ENCODE measurements at places on chromosomes 2 and 18.
A peak's percentile ranks its signal among the peaks of the same experiment; 100 is the strongest.

- DNase-seq: no peak
Measured at GRCh38 chr2:218130822-218131221, 5.0 kb downstream of the CXCR2 start.

- DNase-seq: no peak
Measured at GRCh38 chr2:191922736-191923651, 76.1 kb upstream of the CAVIN2 start.

DNA sequence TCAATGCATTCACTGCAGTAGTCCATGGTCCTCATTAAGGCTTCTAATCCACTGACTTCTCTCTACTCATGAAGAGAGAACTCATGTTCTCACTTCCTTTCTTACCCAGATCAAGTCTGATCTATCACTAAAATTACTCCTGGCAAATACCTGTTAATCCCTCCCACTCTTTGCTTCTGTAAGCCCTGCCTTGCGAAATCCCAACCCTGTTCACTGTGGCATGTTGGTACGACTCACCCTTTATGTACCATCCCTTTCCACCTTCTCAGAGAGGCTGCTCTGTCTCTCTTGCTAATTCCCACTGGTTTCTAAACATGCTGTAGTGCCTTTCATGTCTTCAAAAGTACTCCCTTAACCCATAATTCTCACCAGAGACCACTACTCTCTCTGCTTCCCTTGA, 272.2 kb upstream of the ACVR2A start:
- no peak for DNase-seq

DNA sequence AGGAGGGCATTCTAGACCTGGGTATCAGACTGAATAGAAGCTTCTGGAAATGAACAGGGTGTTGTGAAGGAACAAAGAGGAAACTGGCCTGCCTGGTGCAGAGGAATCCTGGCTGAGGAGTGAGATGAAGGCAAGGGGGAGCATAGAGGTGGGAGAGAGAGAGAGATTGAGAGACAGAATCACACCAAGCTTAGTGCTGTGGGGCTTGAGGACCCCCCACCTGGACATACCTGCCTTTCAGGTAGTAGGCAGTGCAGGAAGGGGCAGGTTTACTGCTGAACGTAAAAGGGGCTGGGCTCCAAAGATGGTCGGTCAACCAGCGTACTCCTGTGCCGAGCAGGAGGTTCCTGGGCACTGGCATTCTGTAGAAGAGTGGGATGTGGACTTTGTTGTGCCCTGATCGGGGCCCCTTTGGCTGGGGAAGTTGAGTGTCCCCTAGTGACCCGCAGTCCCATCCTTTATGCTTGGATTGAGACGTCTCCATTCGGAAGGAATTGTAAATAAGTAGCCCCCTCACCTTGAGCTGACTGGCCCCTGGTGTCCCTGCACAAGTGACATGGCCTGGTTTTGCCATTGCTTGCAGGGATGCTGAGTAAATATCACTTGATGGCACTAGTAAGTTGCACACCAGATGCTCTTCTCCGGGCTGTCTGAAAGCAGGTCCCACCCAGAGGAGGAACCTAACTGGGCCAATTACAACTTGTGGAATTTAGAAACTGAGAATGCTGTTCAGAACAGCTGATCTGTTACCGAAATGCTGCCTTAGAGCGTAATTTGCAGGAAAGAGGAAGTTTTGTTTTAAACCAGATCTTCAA, 1.4 kb downstream of the UBE2F start:
- DNase-seq: peak; percentile 52

DNA sequence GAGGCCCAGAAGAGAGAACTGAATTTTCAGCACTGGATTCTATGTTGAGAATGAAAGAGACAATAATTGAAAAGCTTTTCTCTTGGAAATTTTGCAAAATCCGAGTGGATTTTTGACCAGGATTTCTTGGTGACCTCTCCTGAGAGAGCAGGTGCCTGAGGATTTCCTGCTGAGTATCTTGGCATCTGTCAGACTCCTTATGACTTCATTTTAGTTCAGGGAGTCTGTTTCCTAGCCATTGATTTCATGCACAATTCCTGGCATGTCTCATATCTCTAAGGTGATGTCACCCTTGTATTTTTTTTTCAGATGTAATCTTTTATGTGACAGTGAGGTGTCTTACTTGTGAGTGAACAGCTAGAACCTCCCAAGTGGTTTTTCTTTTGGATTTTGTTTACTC, 195.9 kb downstream of the NEDD4L start:
- DNase-seq: no peak

DNA sequence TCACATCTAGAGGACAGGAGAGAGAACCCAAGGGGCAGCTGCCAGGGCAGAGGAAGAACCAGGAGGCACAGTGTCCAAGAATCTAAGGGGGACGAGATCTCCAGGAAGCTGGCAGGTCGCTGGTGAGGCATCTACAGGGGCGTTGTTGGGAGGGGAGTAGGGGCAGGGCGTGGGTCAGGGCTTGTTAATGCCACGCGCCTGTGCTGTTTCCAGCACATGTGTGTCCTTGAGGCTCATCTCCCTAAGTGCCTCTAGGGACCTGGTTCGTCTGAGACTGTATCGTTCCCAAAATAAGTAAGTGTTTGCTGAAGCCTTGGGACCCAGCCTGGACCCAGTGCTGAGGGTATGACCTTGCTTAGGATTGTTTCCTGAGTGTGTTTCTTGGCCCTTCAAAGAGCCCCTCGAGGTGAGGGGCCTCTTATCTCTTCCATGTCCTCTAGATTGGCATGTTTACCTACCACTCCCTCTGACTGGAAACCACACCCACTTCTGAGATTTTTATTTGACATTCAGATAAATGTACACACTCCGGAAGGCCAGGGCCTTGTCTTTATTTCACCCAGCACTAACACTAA, 22.2 kb downstream of the HK2 start:
- DNase-seq: no peak

DNA sequence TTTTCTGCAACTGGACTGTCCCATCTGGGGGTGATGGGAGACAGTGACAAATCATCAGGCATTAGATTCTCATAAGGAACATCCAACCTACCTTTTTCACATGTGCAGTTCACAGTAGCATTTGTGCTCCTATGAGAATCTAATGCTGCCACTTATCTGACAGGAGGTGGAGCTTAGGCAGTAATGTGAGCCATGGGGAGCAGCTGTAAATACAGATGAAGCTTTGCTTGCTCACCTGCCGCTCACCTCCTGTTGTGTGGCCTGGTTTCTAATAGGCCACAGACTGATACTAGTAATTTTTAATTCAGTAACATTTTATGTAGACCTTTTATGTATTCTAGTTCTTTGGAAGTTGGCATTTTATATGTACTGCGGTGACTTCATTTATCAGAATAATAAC, 180.1 kb upstream of the SPOPL start:
- DNase-seq: no peak

GRCh38 chr2:161992531-161992930, 81.5 kb downstream of the DPP4 start:
- no peak for DNase-seq

DNA sequence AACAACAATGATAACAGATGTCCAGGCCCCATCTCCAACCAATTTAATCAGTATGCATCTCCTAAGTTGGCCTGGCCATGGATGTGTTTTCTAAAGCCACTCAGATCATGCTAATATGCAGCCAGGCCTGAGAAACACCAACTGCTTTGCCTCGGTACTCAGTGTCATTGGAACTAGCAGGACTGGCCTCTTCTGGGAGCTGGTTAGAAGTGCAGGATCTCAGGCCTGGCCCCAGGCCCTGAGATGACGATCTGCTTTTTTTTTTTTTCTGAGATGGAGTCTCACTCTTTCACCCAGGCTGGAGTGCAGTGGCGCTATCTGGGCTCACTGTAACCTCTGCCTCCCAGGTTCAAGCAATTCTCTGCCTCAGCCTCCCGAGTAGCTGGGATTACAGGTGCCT, 69.1 kb downstream of the IRS1 start:
- DNase-seq: no peak

DNA sequence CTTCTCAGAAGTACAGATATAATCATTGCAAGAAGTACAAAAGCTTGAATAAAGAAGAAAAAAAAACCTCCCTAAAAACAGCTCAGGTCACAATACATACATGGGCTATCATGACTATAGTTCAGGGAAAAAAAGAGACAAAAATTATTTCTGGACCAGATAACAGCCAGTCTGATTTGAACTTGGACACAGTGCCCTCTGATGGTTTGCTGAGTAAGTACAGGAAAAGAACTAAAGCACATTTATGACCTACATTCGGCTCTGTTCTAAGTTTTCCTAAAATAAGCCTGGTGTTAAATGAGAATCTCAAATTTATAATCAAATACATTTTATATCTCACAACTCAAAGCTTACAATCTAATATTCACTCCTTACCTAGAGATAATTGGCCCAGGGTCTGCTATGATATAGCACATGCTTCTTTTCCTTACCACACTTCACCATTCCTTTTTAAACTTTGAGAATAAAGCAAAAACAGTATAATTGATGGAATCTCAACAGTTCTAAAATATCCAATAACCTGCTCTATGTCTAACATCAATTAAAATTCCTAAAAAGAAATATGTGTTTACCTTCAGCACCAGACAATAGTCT, 81.1 kb downstream of the RAPH1 start:
- no peak for DNase-seq

DNA sequence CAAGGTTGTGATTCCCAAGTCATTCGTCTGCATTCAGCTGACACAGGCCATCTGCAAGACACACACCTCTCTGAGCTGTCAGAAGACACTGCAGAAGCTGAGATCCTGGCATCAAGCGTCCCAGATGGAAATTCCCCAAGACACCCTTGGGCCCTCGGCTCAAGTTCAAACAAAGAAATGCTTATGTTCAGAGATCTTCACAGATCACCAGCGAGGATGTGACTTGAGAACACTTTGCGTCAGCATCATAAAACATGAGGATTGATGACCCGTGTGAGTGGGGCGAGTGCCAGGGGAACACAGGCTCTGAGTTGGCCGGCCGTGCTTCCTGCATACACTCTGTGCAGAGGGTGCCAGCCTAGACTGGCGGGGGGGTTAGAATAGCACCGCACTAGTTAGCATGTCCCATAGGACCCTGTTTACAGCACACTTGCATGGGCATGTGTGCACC, 36.8 kb downstream of the KCNIP3 start:
- no peak for DNase-seq

DNA sequence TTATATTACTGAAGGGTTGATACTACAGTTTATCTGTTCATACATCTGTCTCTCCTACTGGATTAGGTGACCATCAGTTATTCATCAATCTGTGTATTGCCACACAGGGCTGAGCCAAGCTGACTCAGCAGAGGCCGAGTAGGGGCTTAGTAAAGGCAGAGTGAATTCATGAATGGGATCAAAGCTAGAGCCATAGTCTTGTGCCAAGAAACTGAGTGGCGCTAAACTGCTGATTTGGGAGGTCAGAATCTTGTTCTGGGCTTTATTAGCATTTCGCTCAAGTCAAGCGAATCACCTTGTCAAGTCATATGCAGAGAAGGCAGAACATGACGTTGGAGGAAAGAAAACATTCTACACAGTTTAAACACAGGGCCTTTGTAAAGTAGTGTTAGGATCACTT, 34.1 kb downstream of the SOCS6 start:
- DNase-seq: no peak

DNA sequence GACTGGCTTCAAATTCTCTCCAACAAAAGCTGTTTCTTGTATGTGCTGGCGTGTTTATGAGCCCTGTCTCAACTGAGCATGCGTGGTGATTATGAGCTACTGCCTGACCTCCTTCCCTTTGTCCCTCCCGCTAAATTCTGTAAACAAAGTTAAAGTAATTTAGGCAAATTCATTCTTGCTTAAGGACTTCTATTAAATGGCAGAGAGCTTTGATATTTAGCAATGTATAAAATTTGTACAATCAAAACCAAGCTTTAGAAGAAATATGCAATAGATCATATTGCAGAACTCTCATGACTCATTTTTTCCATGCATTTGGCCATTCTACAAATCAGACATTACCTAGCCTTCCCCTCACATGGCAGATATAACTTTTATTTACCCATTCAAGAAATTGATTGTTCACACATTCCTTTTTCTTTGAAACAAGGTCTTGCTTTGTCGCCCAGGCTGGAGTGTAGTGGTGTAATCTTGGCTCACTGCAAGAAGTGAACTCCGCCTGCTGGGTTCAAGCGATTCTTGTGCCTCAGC, 18.2 kb downstream of the IGFBP2 start:
- DNase-seq: peak; percentile 53

DNA sequence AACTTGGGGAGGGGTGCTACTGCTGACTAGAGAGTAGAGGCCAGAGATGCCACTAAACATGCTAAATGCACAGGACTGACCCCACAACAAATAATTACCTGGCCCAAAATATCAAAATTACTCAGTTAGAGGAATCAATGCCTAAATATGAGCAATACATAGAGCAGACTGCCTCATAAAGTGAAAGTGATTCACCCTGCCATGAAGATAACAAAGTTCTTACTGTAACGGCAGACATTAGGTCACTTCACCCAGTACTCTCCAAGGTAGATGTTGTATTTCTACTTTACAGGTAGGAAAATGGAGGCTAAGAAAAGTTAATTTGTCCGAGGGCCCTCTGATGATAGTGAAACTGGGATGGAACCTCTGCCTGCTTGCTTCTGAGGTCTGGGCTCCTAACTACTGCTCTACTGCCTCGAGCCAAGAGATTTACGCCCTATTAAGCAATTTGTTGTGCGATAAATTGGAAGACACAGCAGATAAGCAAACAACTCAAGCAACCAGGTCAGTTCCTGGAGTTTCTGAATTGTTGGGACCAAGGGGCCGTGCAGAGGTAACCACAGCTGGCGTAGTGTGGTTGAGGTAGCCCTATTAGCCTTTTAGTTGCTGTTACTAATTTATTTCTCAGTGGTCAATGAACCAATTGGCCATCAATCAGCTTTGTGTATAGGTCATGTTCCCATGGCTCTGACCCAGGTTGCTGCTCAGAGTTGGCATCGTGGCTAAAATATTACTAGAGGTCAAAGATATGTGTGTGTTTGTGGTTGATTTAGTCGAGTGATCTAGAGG, 4.8 kb downstream of the DHRS9 start:
- DNase-seq: no peak

- no peak for DNase-seq
Measured at GRCh38 chr2:37391711-37392110, 47.3 kb downstream of the QPCT start.

GRCh38 chr2:82819951-82820350, 1639.1 kb downstream of the SUCLG1 start:
- no peak for DNase-seq

DNA sequence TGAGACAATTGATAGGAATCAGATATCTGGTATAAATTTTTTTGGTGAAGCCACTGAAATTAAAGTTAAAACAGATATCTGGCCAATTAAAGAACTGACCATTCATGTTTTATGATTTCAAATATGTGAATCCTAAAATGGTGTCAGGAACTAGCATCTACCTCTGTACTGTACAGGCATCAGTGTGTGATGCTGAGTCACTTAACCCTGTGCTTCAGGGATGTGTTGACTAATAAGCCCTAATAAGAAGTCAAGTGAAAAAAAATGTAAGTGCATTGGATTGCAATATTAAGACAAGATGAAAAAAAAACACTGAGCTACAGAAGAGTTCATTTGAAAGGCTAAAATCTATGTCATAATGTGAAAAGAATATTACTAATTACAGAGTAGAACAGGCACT, 9.1 kb upstream of the UNC80 start:
- no peak for DNase-seq

GRCh38 chr2:83067947-83068346, 1391.1 kb downstream of the SUCLG1 start:
- DNase-seq: no peak
